ENCODE measurements at places on chromosomes 1 and 21. TPM values are rescaled to one million over a fixed set of nuclear protein-coding genes. Genes with fewer than 3 reads are reported as not detected.

The PDZK1IP1 gene
- total RNA-seq, result not detected

The GPR157 gene
- 2.1 TPM for total RNA-seq

The OR10J4 gene
- not detected for total RNA-seq

The LRRC3 gene
- 0.55 TPM for total RNA-seq

The SLAMF8 gene
- 0.34 TPM for total RNA-seq

The TP73 gene
- total RNA-seq, result not detected

The NIPAL3 gene
- 29.8 TPM for total RNA-seq

The GUCA2B gene
- total RNA-seq, result not detected

The PRRC2C gene
- total RNA-seq, result 387 TPM

The TNN gene
- total RNA-seq, result not detected

The TAF1A gene
- total RNA-seq, result 4.1 TPM

The KRTAP19-1 gene
- not detected for total RNA-seq

The HSD3B1 gene
- total RNA-seq, result not detected

The RHD gene
- not detected for total RNA-seq

The ZMYND12 gene
- total RNA-seq, result 0.70 TPM

The SLC35D1 gene
- total RNA-seq, result 8.1 TPM

The C1orf226 gene
- total RNA-seq, result not detected

The AMY2B gene
- 31.5 TPM for total RNA-seq

The IQGAP3 gene
- total RNA-seq, result not detected

The C8A gene
- not detected for total RNA-seq

The ORC1 gene
- total RNA-seq, result 1.3 TPM

The PIGK gene
- 10.1 TPM for total RNA-seq

The VTCN1 gene
- total RNA-seq, result not detected

The PTPN22 gene
- total RNA-seq, result 30.2 TPM

The FAM72A gene
- 1.2 TPM for total RNA-seq

The HEYL gene
- total RNA-seq, result 0.05 TPM

The GPR3 gene
- 0.19 TPM for total RNA-seq

The CLCA4 gene
- total RNA-seq, result not detected

The SYT6 gene
- not detected for total RNA-seq

The TAL1 gene
- total RNA-seq, result not detected

The MAP1LC3C gene
- total RNA-seq, result not detected

The RGS16 gene
- total RNA-seq, result 16.3 TPM

The LENEP gene
- total RNA-seq, result not detected

The SPOCD1 gene
- 0.27 TPM for total RNA-seq

The FOXO6 gene
- 1.2 TPM for total RNA-seq

The NBPF6 gene
- not detected for total RNA-seq

The GLIS1 gene
- not detected for total RNA-seq

The OR6K3 gene
- total RNA-seq, result not detected

The NBPF4 gene
- total RNA-seq, result 0.11 TPM

The EDARADD gene
- total RNA-seq, result 1.5 TPM

The C1orf87 gene
- total RNA-seq, result not detected

The NTMT2 gene
- total RNA-seq, result not detected

The KRTAP21-2 gene
- not detected for total RNA-seq

The SLC35E2B gene
- total RNA-seq, result 45.3 TPM

The HSPG2 gene
- 11.0 TPM for total RNA-seq

The PGLYRP3 gene
- total RNA-seq, result not detected

The FCGR1A gene
- 0.17 TPM for total RNA-seq

The HOOK1 gene
- 19.4 TPM for total RNA-seq

Data from CD4-positive, alpha-beta T cell (primary cell).